ENCODE measurements at places on chromosomes 3 and 15.
A peak's percentile ranks its signal among the peaks of the same experiment; 100 is the strongest.

DNA sequence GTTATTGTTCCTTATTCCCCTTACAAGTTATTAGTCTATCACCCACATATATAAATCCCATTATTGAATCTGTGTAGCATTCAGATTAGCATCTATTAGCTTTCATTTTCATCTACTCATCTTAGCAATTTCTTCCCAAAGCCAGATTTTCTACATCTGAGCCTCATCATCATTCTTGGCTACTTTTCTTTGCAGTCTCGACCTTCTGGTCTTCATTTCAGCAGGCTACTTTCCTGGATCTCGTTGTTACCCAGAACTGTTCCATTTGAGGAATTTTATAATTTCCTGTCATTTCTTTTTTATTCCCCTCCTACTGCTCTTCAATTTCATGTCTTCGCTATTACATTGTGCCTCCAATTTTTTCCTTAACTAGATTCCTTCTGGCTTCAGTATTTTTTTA is 51.8 kb downstream of the SPRED1 start:
- no peak for DNase-seq

DNA sequence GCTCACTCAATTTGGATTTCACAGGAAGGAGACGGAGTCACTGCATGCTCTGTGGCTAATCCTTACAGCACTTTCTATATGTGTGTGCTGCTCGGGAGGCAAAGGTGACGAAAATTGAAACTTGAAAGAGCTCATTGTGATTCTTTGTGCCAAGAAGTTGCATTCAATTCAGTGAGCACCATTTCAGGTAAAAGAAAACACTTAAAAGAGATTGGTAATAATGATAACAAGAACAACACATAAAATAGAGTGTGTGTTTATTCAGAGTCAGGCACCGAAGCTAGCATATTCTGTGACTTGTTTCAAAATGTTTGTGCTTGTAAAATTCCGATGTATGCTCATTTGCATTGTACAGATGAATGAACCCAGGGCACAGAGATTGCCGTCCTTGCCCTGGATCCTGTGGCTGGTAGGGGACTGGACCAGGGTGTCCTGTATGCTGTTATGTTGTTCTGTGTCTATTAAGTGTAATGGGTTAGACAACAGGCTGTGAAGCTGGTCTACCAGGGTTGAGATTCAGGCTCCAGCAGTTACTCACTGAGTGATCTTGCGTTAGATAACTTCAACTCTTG is 193.3 kb upstream of the PROK2 start:
- DNase-seq, result no peak

DNA sequence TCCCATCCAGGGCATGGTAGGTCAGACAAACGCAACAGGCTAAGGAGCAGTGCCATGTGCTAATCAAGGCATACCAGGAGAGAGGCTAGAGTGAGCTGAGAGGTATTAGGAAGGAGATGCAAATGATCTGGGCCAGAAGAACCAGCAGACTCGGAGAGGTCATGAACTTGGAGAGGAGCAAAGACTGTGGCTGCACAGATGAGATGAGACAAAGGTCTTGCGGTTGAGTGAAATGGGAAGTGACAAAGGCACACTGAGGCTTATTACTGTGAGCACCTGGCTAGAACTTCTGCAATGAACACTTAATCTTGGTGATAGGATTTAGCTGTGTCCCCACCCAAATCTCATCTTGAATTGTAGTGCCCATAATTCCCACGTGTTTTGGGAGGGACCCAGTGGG is 380.2 kb downstream of the ULK4 start:
- no peak for DNase-seq

- DNase-seq, result no peak
Measured at GRCh38 chr15:71183063-71183462, 67.8 kb downstream of the THSD4 start.

GRCh38 chr3:29065211-29065785 is 215.6 kb upstream of the RBMS3 start:
- DNase-seq, result peak; percentile 14

GRCh38 chr3:54982807-54983206 is 54.9 kb upstream of the LRTM1 start:
- DNase-seq, result no peak

DNA sequence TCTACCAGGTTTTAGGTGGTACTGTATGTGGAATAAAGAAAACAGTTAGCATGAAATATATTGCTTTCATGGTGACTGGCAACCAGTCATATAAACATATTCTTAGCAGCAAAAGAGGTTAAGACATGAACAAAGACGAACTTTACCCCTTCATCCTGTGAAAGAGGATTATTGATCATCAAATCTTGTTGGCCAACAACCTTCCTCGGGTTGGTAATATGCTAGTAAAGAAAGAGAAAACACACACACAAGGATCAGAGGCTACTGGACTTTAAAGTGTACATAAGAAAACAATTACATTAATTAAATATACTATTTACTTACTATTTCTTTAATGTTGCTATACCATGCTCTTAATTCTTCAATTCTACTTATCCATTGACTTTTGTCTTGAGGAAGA is 337.9 kb downstream of the TBC1D5 start:
- DNase-seq, result no peak

- no peak for DNase-seq
Measured at GRCh38 chr15:66095871-66096687, 157.5 kb downstream of the MEGF11 start.

DNA sequence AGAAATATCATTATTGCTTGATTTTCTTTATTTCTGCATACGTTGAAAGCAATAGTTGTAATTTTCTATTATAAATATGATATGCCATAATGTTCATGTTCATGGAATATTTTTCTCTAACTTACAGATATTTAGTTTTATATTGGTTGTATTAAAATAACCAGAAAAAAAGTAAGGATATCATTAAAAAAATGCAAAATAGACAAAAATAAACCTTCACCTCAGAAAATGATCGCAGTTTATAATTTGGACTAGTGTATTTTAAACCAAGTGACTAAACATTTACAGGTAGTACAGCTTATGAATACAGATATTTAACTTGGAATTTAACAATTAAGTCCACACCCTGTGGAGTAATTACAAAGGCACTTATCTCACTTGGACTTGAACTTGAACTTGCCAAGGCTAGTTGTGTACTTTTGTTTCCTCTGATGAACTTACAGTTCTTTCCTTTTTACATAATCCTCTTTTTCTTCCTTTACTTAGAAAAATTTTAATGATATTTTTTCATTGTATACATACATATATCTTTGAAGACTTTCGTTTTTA is 156.7 kb downstream of the CHL1 start:
- no peak for DNase-seq

DNA sequence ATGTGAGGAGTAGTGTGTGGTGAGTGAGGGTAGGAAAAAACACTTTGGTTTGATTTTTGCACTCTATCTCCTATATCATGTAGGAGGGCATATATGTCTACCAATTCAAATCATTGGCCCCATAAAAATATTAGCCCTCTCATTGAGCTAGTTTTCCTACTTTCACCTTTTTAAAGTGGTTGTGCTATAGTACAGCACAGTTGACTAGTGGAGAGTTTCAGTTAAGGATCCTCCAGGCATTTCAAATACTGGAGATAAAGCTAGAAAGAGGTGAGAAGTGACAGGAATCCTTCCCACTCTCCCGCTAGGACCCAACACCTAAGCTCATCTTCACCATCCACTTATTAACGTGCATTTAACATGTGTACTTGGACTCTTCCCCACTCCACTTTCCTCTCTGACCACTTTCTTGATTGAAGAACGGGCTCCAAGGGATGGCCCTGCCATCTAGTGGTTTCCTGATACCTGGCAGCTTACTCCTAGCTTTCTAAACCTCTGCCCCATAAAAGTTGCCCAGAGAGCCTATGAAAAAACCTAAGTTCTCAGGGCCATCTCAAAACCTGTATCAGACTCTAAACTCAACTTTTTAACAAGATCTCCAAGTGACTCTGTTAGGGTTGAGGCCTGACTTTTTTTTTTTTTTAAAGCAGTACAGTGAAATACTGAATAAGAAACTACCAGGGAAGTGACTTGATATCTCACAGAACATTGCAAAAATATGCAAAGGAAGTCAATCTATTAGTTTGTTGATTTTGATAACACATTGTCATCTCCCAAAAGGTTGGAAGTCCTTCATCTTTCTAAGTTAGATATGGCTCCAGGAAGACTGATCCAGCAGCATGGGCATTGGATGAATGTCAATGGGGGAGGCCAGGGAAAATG is 17.9 kb downstream of the IL12A start:
- no peak for DNase-seq

- DNase-seq, result peak; percentile 32
Measured at GRCh38 chr15:73346735-73347312, 21.9 kb downstream of the HCN4 start.

DNA sequence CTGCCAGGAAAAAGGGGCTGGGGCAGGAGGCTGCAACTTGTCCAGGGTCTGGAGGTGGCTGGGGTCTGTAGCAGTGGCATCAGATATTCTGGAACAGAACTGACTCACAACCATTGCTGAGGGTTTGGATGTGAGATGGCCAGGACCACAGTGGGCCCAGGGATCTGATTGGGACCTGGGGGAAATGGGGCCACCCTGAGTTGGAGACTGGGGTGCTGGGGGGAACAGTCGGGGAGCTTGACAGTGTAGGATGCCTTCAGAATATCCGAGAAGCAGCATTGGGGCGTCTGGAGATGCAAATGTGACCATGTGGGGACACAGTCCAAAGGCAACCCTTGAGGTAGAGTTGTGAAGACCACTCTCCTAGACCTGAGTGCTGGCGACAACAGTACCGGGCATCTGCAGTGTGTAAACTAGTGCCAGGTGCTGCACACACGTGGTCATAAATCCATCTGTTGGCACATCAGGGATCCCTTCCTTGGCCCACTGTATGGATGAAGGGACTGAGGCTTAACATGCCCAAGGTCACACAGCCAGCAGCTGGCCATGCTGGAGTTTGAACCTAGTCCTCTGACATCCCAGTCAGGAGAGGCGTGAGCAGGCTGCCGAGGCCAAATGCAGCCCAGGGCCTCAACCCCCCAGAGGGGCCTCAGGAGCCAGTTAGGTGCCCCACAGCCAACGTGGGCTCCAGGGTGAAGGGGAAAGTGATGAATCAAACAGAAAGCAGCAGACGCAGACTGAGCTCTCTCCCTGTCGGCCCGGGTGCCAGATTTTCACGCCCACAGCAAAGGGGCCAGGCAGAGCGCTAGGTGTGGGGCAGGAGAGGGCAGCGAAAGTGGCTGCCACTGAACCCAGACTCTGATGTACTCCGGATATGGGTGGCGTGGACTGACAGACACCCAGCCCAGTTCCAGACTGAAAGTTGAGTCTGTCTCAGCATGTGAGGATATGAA is 18.8 kb downstream of the HEMK1 start:
- DNase-seq, result no peak

DNA sequence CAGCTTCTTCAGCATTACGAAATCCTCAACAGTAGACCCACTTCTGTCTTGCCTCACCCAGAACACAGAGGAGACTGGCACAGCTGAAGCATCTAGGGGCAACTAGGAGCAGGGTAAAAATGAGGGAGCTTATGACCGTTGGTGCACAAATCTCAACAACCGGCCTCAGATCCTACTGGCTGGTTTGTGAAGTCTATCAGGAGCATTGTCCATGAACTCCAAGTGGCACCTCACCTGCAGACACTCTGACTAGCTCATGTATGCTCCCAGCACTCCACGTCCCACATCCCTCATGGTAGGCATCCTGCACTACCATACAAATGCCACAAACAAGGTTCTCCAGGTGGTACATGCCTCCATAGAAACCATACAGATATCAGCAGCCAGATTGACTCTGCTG is 163.1 kb downstream of the TLE3 start:
- DNase-seq, result no peak

- no peak for DNase-seq
Measured at GRCh38 chr15:63481105-63481810, 23.1 kb upstream of the USP3 start.

GRCh38 chr15:75620058-75620820 is 5.3 kb downstream of the SNUPN start:
- peak; percentile 29 for DNase-seq

- DNase-seq, result no peak
Measured at GRCh38 chr15:65344914-65345275, 32.9 kb downstream of the IGDCC3 start.

DNA sequence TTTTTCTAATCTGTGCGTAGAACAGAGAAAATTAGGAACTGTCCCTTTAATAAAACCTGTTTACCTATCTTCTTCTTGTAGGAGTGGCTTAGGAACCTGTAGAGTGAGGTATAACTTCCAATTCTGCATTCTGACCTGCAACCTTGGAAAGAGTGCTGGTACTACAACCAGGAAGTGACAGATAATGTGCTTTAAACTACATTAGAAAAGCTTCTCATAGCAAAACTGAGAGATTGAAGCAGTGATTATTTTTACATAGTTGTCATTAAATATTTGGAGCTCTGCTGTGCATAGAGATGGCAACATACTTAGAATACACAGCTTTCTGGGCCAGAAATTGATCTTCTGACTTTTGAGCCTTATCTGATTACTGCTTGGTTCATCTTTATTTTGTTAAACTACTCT is 50.4 kb upstream of the ZDHHC23 start:
- no peak for DNase-seq

DNA sequence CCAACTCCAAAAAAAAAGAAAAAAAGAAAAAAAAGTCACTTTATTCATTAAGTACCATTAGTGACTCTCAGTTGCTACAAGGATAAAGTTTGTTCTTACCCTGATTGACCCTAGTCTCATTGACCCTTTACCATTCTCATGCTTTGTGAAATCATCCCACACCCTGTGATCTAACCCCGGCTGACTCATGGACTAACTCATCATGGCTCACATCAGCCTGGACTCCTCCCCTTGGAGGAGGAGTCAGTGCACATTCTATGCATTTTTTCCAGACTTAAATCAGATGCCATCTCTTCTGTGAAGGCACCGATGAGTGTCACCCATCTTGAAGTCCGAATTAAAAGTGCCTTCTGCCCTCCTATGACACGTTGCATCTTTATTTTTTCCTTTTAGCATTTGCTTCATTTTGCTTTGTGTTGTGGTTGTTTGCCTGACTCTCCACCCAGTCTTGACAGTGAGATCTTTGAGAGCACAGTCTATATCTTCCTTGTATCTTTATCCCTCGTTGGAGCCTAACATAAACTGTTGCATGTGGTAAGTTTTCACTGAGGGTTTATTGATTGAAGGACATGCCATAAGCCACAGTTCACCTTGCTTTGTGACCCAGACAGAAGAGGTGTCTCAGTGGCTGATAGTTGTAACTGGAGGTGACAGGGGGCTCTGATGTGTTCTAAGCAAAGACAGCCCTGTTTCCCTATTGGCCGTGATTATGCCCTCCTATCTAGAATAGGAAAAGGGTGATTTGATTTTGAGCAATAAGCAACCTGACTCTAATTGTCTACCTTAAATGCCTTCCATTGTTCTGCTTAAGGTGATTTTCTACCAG is 72.1 kb downstream of the IL1RAP start:
- DNase-seq, result no peak

- DNase-seq, result no peak
Measured at GRCh38 chr3:40078590-40078989, 230.9 kb upstream of the EIF1B start.
